Left ventricle myocardium superior (tissue), 1 donor: ENCODE measurements at places on chromosomes 12 and 14.

GRCh38 chr12:93130366-93131054 is 201.4 kb upstream of the EEA1 start:
- DNase-seq: no peak

- no peak for DNase-seq
These were observed 1.3 kb downstream of the SDR9C7 start for GRCh38 chr12:56932867-56933266.

DNA sequence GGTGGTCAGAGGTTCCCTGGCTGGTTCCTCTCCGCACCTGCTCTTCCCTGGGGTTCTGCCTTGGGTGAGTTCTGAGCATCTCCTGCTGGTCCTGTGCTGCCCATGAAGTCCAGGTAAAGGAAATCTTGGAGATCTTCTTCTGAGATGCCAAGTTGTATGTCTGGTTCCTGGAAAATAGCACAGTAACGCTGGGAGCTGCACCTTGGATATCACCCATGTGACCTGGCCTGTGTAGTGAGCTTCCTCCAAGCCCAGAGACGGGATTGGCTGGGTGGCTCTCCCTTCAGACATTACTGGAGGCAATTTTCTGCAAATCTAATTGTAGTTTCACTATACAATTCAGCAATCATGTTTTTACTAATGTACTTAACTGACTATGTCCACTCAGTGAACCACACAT is 1281.1 kb downstream of the TMEM121 start:
- DNase-seq: no peak

DNA sequence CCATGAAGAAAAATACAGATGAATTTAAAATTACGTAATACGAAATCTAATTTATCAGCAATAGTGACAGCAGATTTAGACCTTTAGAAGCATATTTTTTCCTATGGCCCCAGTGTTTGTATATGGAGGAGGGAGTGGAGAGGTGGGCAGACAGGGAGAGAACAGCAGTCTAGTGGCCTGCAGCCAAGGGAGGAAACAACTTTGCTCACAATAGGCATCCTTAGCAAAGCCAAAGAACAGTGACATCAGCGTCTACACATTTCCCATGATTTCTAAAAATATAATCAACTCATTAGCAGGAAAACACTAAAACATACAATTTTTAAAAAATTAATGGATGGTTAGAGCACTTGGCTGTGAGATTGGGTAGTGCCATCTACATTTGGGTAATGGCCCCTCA is 622.6 kb upstream of the ATP2B1 start:
- no peak for DNase-seq

DNA sequence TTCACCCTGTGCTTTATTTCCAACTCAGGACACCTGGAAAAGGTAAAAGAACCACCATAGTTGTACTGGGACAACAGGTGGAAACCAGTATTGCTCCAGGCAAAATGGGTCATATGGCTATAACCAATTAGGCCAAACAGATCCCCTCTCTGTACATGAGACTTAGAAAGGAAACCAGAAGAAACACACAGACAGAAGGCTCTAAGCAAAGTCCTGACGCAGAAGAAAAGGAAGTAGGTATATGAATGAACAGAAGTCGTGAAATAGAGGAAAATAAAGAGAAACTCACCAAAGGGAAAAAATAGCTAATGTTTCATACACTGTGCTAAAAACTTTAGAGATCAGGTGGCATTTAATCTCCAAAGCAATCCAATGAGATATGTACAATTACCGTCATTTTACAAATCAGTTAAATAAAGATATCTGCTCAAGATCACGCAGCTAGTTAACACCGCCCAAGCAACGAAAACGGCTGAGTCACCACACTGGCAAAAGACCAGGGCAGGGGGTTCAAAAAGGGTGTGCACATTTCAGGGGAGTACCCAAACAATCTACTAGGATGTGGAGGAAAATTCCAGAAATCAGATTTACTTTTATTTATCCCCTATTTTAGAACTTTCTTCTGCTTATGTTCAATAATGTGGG is 82.3 kb downstream of the ITPR2 start:
- DNase-seq: no peak

DNA sequence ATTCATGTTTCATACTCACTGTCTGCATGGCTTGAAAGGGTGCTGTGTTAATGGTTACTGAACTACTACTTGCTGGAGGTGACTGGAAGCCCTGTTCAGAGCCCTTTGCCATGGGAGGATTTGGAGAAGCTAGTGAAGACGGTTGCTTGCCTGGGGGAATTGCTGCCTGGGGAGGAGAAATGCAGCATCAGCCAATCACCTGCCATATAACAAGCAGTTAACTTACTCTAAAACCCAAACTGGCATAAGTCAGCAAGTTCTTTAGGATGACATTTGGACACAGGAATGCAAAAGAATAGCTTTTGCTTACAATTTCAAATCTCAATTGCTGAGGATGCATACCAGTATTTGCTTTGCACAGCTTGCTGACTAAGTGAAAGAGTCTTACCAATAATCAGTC is 23.4 kb upstream of the IPO8 start:
- DNase-seq: no peak

DNA sequence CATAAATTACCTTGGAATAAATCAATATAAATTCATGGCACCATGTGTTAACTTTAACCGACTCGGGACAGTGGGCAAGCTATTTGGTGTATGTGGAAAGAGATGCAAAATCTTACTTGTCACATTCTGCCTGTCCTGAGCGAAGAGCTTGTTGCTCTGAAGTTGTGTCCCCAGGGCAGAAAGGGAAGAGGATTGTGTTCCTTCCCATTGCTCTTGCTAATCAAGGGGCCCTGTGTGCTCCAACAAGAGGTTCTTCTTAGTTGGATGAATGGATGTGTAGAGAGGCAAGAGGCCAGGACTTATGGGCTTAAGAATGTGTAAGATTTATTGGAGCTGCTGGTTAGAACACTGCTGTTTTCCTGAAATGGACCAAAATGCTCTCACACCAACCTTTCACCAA is 36.5 kb upstream of the FRS2 start:
- no peak for DNase-seq

DNA sequence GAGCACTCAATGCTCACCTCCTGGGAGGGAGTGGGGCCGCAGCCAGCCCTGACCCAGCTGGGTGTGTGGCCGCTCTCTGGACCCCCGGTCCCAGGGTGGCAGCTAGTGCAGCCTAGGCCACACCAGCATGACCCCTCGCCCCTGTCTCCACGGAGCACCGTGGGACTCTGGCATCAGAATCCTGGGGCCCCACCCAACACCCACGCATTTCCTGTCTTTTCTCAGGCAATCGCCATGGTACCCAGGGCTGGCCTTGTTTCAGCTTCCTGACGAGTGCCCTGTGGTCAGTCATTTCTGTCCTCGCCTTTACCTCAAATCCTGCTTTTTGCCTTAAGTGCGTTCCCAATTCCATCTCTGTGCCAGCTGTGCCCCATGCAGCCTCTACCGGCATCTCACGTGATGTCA is 15.9 kb downstream of the PACS2 start:
- DNase-seq: no peak

- no peak for DNase-seq
These were observed 30.3 kb downstream of the FBXL14 start for GRCh38 chr12:1564067-1564466.

GRCh38 chr12:75457191-75457590 is 23.4 kb upstream of the GLIPR1 start:
- no peak for DNase-seq

GRCh38 chr12:26806556-26806955 is 26.4 kb downstream of the ITPR2 start:
- no peak for DNase-seq

DNA sequence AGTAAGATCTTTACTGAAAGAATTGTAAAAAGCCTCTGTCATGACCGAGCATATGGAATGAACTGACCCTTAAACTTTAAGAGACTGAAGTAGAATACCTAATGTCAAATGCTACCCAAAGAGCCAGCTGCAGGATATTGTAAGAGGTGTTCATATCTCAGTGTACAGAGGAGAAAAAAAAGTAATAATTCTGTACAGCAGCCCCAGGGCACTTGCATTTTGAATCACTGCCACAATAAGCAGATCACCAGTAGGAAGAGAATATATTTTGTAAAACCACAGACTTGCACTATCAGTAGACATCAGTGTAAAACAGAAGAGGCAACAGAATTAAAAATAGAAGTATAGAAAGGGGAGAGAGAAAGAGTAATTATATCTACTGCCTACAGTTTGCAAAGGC is 162.6 kb downstream of the PPFIA2 start:
- no peak for DNase-seq

DNA sequence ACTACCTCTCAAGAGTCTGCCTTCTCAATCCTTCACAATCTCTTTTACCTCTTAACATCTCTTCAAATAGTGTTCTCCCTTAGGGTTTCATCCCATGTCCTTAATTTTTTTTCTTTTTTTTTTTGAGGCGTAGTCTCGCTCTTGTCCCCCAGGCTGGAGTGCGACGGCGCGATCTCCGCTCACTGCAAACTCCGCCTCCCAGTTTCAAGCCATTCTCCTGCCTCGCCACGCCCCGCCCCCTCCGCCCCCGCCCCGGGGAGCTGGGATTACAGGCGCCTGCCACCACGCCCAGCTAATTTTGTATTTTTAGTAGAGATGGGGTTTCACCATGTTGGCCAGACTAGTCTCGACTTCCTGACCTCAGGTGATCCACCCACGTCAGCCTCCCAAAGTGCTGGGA is 7.0 kb upstream of the BCAT1 start:
- no peak for DNase-seq

GRCh38 chr12:50581226-50582184 is 76.7 kb downstream of the DIP2B start:
- DNase-seq: no peak

GRCh38 chr12:65742018-65743010 is 82.0 kb upstream of the HMGA2 start:
- peak; percentile 39 for DNase-seq

GRCh38 chr12:72075401-72075800 is 136.8 kb downstream of the TPH2 start:
- no peak for DNase-seq

- DNase-seq: no peak
These were observed 183.7 kb upstream of the NTF3 start for GRCh38 chr12:5248230-5248629.

GRCh38 chr12:93154753-93155480 is 222.8 kb upstream of the NUDT4 start:
- DNase-seq: no peak

GRCh38 chr12:120495186-120495730 is 655 bp upstream of the DYNLL1 start:
- no peak for DNase-seq

- DNase-seq: peak; percentile 75
These were observed 768.1 kb upstream of the TBX3 start for GRCh38 chr12:115451780-115452736.

- DNase-seq: peak; percentile 36
These were observed 859.7 kb downstream of the GALC start for GRCh38 chr14:87133073-87133801.

- DNase-seq: peak; percentile 90
These were observed 115.9 kb upstream of the TBX3 start for GRCh38 chr12:114799574-114800487.

DNA sequence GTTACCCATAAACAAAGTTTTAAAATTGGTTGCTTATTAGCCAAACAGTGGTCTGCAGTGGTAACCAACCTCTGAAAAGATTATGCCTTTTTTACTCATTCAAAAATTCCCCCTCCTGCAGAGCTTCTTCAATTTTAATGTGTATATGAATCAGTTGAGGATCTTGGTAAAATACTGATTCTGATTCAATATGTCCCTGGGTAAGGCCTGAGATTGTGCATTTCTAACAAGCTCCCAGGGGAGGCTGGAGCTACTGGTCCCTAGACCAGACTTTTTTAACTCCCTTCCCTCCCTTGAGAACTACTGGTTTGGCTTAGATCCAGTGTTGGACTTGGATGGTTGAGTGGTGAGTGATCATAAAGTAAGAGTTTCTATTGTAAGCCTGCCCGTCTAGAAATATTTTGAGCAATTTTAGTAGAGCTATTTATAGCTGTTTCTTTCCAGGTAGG is 90.2 kb downstream of the FUT8 start:
- no peak for DNase-seq

DNA sequence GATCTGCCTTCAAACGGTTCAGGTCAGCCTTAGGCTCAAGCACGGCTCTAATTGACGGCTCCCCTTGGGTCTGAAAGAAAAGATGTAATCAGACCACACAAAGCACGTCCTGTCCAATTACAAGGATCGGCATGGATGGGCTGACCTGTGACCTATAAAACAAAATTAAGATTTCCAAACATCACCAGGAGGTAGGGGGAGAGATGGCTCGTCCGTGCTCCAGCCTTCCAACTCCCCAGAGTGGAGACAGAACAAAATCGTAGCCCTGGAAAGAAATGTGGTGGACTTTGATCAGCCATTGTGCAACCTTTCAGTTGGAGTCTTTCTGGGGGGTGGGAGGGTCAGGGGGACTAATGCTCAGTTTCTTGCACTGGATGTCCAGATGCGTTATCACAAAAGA is 226.6 kb upstream of the DIO3 start:
- DNase-seq: no peak

DNA sequence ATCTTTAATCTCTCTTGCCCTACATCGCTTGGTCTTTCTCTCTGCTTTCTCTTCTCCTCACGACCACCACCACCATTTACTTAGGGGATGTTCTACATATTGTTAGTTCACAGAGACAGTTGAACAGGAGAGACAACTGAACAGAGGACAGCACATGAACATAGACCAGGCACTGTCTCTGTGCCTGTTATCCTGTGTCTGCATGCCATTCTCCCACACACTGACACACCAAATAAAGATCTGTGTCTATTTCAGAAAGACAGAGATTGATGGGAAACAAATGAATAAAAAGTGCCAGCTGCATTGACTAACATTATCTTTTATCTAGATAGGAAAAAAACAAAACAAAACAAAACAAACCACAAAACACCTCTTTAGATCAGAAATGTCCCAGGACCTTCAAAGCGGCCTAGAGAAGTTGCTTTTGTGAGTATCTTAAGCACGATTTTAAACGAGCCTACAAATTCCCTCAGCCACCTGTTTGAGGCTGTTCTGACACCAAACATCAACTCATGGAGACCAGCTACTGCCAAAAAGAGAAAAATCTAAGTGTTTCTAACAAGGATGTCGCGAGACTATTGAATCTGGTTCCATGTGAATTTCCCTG is 77.6 kb upstream of the PARP11 start:
- no peak for DNase-seq

- no peak for DNase-seq
These were observed 106.3 kb upstream of the FKBP4 start for GRCh38 chr12:2688381-2688931.

DNA sequence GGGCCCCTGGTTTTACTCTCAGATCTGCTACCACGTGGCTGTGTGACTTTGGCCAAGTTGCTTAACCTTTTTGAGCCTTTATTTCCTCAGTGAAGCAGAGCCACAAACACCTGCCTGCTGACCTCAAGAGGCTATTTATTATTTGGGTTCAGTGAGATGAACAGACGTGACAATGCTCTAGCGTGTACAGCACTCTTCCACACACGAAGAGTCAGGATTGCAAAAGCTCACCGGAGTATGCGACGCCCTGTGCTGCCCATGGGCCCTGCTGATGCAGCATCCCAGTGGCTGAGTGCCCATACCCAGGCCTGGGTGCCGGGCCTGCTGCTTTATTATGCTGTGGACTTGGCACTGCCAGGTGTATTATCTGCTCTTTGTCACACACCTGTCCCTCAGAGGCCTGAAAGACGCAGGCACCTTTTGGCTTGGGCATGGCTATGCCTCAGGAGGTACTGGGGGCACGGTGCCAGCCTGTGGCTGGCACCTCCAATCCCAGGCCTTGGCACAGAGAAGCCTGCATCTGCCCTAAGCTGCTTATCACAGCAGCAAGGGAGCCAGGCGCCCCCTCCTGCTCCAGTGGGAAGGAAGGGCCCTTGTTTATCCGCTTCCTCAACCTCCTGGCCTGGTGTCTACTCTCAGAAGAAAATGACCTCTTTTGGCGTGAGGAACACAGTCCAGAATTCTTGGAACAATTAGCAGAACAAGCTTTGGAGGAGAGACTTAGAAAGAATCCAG is 22.3 kb upstream of the TC2N start:
- DNase-seq: peak; percentile 60

- DNase-seq: no peak
These were observed 41.0 kb downstream of the HECTD4 start for GRCh38 chr12:112341046-112341825.
